Upper lobe of left lung (tissue), 6 donors: ENCODE measurements at places on chromosomes 11 and 22.

- peak; percentile 79 for DNase-seq
Measured at GRCh38 chr11:107018219-107018901, at the start of gene GUCY1A2. Gene GUCY1A2, minus strand, starts transcription at chr11:107018476. Its CDS starts 421 bp downstream, at chr11:107018055.

- DNase-seq: peak; percentile 60
Measured at GRCh38 chr22:46514592-46515207, 22.7 kb downstream of the CELSR1 start.

DNA sequence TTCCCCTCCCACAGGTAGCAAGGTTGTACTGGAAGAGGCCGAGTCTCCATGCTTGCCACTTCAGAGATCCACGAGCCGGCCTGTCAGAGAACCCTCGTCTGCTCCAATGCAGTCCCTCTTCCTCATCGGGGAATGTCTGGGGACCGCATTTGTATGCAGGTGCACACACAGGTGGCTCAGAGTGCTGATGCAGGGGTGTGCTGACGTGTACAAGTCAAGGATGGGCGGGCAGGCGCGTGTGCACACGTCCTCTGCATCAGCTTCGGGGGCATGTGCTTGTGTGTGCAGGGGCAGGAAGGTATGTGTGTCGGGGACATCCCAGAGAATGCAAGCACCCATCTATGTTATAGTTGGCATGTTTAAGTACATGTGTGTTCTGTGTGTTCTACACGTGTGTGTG is 49.4 kb downstream of the ELFN2 start:
- no peak for DNase-seq

GRCh38 chr11:108959105-108959761 is 294.4 kb downstream of the DDX10 start:
- DNase-seq: no peak

DNA sequence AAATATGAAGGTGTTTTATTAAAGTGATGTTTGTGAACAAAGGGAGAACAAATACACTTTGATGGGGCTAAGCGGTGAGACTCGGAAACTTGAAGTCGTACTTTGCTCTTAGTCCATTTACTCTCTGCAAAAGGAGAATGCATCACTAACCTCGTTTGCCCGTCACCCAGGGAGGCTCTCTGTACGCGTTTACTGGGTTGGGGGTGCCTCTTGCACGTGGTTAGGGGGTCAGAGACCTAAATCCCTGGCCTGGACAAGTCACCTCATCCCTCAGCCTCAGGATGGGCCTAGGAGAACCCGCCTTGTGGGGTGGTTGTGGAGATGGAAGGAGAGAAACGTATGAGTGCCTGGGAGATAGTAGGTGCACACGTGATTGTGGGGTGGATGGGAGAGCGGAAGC is 803 bp upstream of the IFT27 start:
- no peak for DNase-seq

- DNase-seq: no peak
Measured at GRCh38 chr11:115930886-115931547, 426.8 kb upstream of the CADM1 start.

- no peak for DNase-seq
Measured at GRCh38 chr22:43750751-43751150, 61.4 kb downstream of the EFCAB6 start.

GRCh38 chr11:71504531-71504930 is 22.5 kb upstream of the KRTAP5-7 start:
- DNase-seq: no peak

DNA sequence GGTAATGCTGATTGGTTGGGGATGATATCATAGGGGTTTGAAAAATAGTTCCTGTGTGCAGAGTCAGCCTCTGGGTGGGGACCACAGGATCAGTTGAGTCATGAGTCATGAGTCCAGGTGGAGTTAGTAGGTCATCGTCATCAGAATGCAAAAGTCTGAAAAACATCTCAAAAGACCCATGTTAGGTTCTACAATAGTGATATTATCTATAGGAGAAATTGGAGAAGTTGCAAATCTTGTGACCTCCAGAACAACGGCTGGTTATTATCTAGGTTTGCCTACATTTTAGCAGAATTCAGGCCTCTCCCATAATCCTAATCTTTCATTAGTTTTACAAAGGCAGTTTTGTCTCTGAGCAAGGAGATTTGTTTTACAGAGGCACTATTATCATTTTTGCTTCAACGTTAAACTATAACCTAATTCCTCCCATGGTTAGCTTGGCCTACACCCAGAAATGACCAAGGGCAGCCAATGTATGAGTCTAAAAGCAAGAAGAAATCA is 38.9 kb downstream of the MS4A2 start:
- DNase-seq: no peak

DNA sequence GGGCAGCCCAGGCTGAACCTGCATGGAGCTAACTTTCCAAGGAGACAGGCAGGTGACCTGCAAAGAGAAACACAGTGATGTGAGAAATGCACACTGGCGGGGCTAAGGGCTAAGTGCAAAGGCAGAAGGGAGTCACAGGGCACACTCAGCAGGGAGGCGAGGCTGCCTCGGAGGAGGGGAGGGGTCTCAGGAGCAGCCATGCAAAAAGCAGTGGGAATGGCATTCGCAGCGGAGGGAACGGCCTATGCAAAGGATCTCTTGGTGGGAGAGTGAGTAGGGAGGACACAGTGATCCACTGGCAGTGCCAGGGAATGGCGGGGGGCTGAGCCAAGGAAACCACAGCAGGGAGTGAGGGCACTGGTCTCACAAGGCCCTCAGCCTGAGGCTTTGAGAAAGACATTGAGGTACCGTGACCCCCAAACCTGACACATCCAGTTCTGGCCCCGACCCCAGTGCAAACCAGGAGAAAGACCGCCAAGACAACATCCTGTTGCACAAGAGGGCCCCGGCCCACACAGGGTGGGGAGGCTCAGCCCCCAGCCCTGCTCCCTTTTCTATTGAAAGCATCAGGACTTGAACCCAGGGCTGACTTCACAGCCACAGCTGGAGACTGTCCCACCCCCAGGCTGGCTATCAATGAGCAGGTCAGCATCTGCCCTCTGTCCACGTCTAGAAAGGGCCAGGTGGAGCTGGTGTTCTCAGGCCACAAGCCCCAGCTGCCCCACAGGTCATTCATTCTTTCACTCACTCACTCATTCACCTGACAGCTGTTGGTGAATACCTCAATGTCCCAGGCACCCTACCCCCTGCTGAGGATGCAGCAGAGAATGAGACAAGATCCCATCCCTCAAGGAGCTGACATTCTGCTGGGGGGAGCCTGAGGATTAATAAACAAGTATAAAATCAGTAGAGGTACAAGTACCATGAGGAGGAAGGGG is 50.7 kb downstream of the IGLL1 start:
- no peak for DNase-seq

DNA sequence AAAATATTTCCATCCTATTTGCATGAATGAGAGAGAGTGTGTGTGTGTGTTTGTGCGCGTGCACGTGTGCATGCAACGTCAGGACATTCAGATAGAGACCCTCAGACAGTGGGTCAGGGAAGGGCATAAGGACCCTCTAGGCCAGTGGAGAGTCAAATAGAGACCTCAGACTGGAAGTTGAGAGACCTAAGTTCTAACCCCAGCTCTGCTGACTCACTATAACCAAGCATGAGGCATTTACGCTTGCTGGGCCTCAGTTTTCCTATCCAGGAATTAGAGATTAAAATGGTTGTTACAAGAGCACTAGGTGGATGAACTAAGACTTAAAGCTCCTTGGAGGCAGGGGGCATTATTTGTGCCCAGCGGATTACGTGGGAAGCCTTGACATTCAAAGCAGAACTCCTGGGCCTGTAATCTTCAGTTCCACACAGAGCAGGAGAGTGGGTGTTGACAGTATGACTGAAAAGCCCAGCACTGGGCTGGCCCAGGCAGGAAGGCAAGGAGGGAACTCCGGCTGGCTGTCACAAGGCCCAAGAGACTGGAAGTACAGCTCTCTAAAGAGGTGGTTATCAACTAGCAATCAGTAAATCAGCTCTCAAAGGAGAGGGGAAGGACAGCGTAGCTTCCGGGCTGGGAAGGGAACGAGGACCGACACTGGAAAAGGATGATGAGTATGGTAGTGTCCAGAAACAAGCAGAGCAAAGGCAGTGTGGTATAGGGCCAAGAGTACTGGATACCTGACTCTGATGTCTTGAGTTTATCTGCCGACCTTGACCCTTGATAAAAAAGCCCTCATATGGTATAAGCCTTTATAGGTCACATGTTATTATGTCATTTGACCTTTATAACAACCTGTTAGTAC is 9.2 kb downstream of the RHOG start:
- DNase-seq: peak; percentile 67

GRCh38 chr11:61679893-61680621 is at the start of gene DAGLA:
Gene DAGLA, plus strand, starts transcription at chr11:61680391. Its CDS starts 39,765 bp downstream, at chr11:61720156.
- peak; percentile 60 for DNase-seq

- DNase-seq: no peak
Measured at GRCh38 chr11:34926831-34927132, 10.4 kb downstream of the PDHX start.

DNA sequence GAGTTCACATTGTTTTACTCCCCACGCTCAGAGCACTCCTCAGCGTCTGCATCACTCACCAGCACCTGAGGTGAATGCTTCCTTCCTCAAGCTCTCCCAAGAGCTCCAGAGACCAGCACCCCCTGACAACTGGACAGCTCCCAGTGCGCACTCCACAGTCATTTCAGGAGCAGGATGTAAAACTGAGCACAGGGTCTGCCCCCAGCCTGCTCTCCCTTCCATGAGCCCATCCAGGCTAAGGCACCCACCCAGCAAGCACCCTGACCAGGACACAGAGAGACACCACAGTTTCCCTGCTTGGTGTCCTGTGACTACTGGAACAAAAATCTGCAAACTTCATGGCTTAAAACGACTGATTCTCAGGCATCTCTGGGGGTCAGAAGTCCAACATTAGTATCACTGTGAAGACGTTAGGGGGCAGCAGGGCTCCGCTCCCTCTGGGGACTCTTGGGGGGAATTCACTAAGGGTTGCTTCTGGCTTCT is 3.3 kb downstream of the SCGB1D2 start:
- DNase-seq: no peak
